Naive thymus-derived CD8-positive, alpha-beta T cell (primary cell): ENCODE measurements at places on chromosomes 3 and 15. TPM values are rescaled to one million over a fixed set of nuclear protein-coding genes. Genes with fewer than 3 reads are reported as not detected.

- peak overlapping the region; percentile 83 for H3K27ac ChIP-seq
- no peaks in the 10 kb centered on the region for H3K36me3 ChIP-seq
- no peak for DNase-seq
- peaks cover 6% of the 10 kb centered on the region for H3K4me1 ChIP-seq
Observed at GRCh38 chr15:73053398-73053723, 1.1 kb downstream of the NEO1 start.

GRCh38 chr3:177498037-177498857 is 301.0 kb upstream of the TBL1XR1 start:
- H3K27ac ChIP-seq: no peak overlapping the region
- no peaks in the 10 kb centered on the region for H3K4me1 ChIP-seq
- DNase-seq: no peak
- H3K27me3 ChIP-seq: no peaks in the 10 kb centered on the region
- H3K4me3 ChIP-seq: no peak overlapping the region
- H3K36me3 ChIP-seq: peaks cover 6% of the 10 kb centered on the region

DNA sequence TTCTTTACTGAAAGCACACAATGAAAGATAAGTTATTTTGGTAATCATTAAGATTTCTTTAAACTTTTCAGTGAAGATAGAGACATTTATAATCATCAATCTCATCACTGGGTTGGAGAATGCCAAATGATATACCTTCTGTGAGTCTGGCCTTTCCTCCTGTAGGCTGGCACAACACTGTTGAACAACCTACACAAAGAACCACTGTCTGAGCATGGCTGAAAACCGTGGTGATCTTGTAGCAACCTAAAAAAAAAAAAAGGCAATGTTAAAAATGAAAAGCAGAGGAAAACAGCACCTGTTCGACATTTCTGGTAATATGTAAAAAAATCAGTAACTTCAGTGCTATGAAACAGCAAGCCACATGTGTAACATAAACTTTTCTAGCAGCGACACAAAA is 1.8 kb downstream of the RPS27L start:
- no peaks in the 10 kb centered on the region for H3K27me3 ChIP-seq
- peak overlapping the region; percentile 99 for H3K4me3 ChIP-seq
- no peaks in the 10 kb centered on the region for H3K36me3 ChIP-seq
- H3K4me1 ChIP-seq: peaks cover 3% of the 10 kb centered on the region
- no peak overlapping the region for H3K27ac ChIP-seq

DNA sequence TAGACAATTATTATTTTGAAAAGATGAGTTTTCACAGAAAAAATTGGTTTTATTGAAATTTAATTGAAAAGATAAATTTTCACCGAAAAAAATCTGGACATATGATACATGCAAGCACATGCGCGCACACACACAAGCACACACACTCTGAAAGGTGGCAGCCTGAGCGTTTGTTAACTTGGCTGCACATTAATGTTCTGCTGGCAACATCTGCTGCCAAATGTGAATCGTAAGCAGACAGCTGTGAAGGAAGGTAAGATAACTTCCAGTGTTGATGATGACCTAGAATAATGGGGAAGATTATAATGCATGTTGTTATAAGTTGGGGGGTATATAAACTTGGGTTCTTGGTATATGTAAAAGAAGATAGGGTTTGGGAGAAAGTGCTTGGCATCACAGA is 18.4 kb upstream of the CMTM7 start:
- H3K4me1 ChIP-seq: peaks cover 38% of the 10 kb centered on the region
- H3K36me3 ChIP-seq: no peaks in the 10 kb centered on the region

NOX5 gene
- total RNA-seq: 0.05 TPM

DNA sequence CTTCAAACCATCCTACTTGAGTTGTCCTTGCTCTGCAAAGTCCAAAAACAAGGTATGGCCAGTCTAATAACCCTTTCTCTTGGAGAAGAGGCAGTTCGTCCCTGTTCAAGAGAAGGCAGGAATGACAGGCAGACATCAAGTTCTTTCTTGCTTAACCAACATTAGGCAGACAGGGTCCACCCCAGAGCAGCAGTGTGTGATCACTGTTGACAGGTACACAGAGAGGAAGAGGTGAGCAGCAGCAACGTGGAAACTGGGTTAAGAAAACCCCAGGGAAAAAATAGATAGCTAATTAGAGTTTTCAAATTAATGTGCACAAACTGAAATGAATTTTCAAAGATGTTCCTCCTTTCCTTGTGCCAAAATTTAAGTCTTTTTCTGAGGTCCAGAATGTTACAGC is 48.2 kb downstream of the TNIK start:
- no peak overlapping the region for H3K4me3 ChIP-seq
- peaks cover 9% of the 10 kb centered on the region for H3K36me3 ChIP-seq
- no peak overlapping the region for H3K27ac ChIP-seq

RASGRF1 gene
- not detected for total RNA-seq

- no peak overlapping the region for H3K27ac ChIP-seq
- H3K36me3 ChIP-seq: no peaks in the 10 kb centered on the region
- no peak overlapping the region for H3K4me3 ChIP-seq
- no peaks in the 10 kb centered on the region for H3K4me1 ChIP-seq
Observed at GRCh38 chr15:35115155-35115725, 30.1 kb upstream of the NANOGP8 start.

- H3K4me1 ChIP-seq: no peaks in the 10 kb centered on the region
- H3K27me3 ChIP-seq: peaks cover 13% of the 10 kb centered on the region
- H3K36me3 ChIP-seq: no peaks in the 10 kb centered on the region
- no peak for DNase-seq
Observed at GRCh38 chr3:108983051-108983450, 29.4 kb upstream of the GUCA1C start.

GRCh38 chr3:79167651-79168416 is 600.0 kb downstream of the ROBO1 start:
- H3K27ac ChIP-seq: no peak overlapping the region
- H3K36me3 ChIP-seq: no peaks in the 10 kb centered on the region
- H3K27me3 ChIP-seq: no peaks in the 10 kb centered on the region
- H3K4me1 ChIP-seq: no peaks in the 10 kb centered on the region
- DNase-seq: no peak

FSTL1 gene
- total RNA-seq: 0.55 TPM

DNA sequence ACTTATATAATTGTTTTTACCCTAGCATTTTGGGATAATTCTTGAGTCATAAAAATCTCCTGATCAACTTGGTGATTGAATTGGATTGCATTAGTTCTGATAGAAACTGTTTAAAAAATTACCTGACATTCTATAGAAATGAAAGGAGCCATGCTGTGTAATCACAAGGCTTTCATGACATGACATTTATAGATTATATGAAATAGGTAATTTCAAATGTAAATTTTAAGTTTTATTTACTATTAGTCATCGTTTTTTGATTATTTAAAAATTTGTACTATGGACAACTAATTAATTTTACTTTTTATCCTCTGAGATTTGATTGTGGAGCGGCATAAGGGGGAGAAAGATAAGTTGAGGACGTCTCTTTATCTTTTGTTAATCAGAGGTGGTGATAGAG is 12.3 kb upstream of the CHD2 start:
- H3K27ac ChIP-seq: no peak overlapping the region
- peaks cover 85% of the 10 kb centered on the region for H3K36me3 ChIP-seq
- peaks cover 60% of the 10 kb centered on the region for H3K4me1 ChIP-seq
- H3K4me3 ChIP-seq: peak overlapping the region; percentile 2

DNA sequence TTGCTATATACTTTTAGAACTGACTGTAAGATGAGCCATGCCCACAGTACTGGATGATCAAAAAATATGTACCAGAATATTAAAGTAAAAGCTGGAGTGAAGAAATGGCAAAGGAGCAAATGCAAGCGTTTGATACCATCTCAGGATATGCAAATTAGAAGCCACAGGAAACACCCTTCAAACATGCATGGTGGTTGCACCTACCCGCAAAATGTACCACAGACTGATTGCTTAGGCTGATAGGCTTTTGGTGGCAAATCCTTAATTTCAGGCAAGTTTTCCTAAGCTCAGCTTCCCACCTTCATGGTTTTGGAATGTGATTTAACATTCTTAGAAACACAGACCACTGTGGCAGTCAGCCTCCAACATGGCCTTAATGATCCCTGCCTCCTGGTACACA is 149.0 kb downstream of the PDZRN3 start:
- H3K27ac ChIP-seq: no peak overlapping the region
- no peak overlapping the region for H3K4me3 ChIP-seq
- H3K36me3 ChIP-seq: peaks cover 16% of the 10 kb centered on the region
- DNase-seq: no peak
- H3K4me1 ChIP-seq: no peaks in the 10 kb centered on the region

- H3K27ac ChIP-seq: no peak overlapping the region
- H3K4me3 ChIP-seq: no peak overlapping the region
Observed at GRCh38 chr3:110741891-110742290, 329.7 kb upstream of the NECTIN3 start.
